ENCODE measurements at places on chromosomes 11 and 22.

DNA sequence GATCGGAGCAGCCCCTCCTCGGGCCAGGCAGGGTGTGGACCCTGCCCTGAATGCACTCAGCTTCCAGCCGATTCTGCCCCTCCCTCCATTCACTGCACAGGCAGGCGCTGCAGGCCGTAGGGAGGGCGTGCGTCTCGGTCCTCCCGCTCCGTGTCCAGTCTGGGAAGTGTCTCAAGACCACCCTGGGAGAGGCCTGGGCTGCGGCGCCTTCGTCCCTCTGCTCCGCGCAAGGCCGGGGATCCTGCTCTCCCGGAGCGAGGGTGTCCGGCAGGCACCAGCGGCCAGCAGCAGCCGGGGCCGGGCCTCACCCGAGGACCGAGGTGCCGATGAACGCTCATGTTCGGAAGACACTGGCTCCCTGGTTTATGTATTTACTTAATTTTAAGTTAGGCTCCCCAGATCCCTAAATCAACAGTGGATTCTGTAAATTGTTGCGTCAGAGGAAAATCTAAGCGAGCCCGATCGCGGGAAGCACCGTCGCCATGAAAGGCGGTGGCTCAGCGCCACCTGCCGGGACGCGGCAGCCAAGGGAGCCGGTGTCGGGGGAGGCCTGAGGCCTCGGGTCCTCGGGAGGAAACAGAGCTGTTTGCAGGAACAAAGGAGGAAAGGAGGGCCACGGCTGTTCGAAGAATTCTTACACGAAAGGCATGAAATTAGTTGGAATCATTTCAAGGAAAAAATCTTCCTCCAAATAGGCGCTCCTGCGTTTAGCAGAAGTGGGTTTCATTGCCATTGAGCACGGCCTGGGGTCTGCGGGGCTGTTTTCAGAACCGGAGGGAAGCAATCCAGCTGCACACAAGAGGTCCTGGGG is 195.3 kb downstream of the BRD1 start:
- peak; percentile 26 for DNase-seq

GRCh38 chr11:117595440-117595839 is 201.6 kb downstream of the DSCAML1 start:
- DNase-seq, result no peak

DNA sequence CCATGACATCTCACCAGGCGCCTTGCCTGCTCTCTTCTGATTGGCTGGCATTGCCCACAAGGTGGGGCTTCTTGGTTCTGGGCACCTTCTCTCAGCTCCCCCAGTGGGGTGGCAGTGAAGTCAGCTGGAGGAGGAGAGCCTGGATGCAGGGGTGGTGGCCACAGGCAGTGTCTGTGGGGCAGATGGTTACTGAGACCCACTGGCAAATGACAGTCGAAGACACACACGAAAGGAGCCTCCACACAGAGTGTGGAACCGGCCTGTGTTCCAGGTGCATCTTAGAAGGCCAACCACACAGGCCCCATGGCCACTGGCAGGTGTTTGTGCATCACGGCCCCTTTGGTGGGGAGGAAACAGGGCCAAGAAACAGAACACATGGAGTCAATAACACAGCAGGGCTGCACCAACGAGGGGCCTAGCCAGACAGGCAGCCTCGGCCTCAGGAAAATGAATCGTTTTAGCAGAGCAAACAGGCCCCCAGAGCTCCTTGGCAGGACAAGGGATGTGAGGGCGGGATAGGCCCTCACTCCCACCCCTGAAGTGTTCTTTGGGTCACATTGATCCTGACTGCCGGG is 683.4 kb downstream of the TBC1D22A start:
- no peak for DNase-seq

DNA sequence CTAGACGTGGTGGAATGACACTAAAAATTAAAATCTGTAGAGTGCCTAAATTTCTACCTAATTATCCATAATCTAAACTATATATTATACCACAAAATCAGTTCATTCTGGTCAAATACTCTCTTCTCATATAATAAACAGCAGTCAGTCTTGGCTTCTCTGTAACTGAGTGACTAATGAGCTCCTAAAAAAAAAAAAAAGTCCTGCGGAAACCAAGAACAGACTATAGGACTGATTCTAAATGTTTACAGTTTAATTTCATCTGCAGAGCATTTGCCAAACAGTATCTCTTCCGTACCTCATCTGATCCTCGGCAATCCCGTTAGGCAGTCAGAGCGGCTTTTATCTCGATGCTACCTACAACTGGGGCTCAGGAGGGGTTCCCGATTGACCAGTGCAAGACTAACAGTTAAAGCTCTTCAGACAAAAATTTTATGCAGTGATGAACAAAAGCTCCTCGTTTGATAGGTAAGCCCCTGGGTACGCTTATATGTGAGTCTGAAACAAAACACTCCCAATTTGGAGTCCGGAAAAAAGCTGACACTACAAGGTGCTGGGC is 686 bp downstream of the KIF18A start:
- peak; percentile 11 for DNase-seq

- no peak for DNase-seq
Observed at GRCh38 chr11:113248702-113249490, 65.5 kb upstream of the TTC12 start.

GRCh38 chr11:109884501-109884900 is 208.7 kb upstream of the ZC3H12C start:
- no peak for DNase-seq

DNA sequence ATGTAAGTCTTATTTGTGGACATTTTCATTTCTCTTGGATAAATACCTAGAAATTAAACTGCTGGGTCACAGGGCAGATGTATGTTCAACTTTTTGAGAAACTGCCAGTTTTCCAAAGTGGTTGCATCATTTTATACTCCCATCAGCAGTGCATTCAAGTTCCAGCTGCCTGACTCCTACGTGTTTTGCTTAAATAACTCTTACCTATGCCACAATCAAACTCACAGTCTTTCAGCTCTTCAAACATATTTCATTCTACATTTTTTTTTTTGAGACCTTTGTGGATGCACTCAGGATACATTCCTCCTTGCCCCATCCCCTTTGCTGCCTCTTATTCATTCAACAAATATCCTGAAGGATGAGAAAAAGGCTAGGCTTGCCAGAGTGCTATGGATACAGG is 9.2 kb downstream of the TCF20 start:
- no peak for DNase-seq

DNA sequence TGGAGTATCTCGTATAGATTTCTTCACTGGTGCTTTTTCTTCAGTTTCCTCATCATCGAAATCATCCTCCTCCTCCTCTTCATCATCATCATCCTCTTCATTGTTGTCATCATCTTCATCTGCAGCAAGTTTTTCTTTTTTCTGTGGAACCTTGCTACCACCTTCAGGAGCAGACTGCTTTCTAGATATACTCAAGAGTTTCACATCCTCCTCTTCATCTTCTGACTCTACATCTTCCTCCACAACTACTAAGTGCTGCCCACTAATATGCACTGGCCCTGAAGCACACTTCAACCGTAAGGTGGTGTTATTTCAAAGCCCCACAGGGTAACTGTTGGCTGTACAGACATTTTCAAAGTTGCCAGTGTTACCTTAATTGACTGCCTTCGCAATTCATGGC is 17.1 kb downstream of the OR2AT4 start:
- DNase-seq, result no peak

DNA sequence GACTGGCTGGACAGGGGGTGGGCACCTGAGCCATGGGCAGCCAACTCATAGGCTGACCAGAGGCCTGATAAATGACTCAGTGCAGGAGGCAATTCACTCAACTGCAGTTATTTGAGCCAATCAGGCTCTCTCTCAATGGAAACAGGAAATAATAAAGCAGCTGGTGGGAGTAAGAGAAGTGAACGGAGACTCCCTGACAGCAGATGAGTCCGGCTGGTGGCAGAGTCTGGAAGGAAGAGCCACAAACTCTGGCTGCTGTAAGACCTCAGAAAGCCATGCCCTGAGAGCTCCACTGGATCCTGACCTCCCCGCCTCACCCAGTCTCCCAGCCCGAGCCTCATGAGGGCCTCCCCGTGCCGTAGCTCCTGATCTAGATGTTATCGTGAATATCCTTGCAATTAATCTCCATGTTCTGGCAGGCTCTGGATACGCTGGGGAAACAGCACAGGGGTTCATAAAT is 69.8 kb downstream of the TRIM29 start:
- no peak for DNase-seq

- DNase-seq, result no peak
Observed at GRCh38 chr22:37273846-37274225, 8.5 kb upstream of the CYTH4 start.

DNA sequence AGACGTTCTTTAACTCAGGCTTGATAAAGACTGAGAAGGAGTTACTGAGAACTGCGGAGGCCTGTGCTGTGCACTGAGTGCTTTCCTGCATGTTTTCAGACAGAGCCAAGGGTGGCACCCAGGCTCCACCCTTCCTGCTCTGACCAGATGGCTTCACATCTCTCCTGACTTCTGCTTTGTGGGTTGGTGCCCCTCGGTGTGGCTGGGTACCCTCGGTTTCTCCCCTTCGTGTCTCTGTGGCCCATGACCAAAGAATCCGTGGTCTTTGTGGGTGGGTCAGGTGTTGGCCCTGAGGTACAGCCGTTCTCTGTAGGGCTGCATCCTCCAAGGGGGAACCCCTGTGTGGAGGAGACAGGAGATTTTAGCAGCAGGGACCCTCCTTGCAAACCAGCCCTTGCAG is 34.3 kb downstream of the GRIK4 start:
- DNase-seq, result no peak

DNA sequence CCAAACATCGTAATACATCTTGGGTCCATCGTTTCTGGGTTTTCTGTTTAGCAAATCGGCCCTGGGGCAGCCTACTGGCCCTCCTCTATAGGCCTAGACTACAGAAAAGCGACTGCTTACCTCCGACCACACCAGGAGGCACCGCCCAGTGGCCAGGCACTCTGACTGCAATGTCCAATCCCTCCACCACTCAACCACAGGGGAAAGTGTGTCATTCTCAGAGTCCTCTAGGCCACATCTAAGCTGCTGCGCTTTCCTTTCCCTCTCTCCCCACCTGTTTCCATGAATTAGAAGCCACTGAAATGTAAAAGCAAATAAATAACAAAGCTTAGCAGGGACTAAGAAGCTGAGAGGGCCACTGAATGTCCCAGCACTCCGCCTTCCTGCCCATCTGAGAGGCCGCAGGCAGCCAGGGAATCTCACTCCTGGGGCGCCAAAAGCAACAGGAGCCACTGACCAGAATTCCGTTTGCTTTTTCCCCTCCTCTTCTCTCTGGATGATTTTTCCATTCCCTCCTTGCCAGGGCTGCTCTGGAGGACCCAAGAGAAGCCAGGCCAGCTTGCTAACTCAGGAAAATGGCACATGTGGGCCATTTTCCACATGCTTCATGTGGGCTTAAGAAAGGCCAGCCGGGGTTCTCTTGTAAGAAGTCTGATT is 50.1 kb upstream of the FLI1 start:
- DNase-seq, result no peak

GRCh38 chr11:92035488-92035887 is 189.1 kb upstream of the FAT3 start:
- DNase-seq, result no peak

- DNase-seq, result no peak
Observed at GRCh38 chr11:107430525-107430924, 27.1 kb downstream of the CWF19L2 start.

GRCh38 chr11:9092853-9093778 is 1.7 kb upstream of the SCUBE2 start:
- no peak for DNase-seq

GRCh38 chr11:7381937-7382336 is 103.4 kb upstream of the OLFML1 start:
- no peak for DNase-seq

DNA sequence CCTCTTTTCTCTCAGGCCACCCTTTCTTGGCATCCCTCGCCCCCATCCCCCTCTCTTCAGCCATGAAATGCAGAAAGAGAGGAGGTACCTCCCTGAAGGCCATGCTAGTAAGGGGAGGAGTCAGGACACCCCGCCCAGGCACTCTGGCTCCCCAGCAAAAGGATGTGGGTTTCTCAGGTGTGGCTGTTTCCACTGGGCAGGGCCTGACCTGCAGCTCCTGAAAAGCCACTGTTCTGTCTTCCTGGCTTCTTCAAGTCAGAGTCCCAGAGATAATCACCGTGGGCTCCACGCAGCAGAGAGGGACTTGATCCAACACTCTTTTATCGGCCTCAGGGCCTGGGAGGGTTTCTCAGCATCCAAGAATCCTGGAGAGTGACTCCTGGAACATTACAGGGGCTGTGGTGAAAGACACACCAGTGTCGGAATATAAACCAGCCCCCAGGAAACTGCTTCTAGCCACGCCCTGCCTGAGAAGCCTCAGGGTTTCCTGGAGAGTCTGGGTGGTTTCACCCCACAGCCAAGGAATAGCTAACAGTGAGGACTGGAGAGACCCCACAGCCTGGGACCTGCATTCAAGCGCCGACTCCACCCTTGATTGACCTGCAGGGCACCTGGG is 45.7 kb upstream of the TSPAN18 start:
- DNase-seq, result peak; percentile 74

- DNase-seq, result no peak
Observed at GRCh38 chr11:128424851-128425285, 162.5 kb downstream of the ETS1 start.

GRCh38 chr11:122085712-122086111 is 30.3 kb downstream of the BLID start:
- DNase-seq, result no peak

DNA sequence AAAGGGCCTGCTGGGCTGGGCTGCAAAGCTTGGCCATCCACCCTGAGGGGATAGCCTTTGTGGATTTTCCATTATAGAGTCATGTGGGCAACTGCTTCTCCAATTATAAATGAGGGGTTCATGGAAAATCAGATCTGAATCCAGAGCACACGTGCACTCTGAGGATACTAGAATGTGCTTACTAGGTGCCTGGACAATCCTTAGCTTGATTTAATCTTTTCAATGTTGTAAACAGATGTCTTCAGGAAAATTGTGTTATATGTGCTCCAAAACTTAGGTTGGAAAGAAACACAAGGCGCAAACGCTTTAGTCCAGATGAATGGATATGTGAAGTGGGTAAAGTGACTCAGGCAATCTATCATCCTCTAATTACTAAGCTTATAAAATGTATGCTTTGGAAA is 92.0 kb downstream of the SLC17A6 start:
- no peak for DNase-seq

- peak; percentile 34 for DNase-seq
Observed at GRCh38 chr11:1881442-1882264, 10.0 kb downstream of the PRR33 start.

DNA sequence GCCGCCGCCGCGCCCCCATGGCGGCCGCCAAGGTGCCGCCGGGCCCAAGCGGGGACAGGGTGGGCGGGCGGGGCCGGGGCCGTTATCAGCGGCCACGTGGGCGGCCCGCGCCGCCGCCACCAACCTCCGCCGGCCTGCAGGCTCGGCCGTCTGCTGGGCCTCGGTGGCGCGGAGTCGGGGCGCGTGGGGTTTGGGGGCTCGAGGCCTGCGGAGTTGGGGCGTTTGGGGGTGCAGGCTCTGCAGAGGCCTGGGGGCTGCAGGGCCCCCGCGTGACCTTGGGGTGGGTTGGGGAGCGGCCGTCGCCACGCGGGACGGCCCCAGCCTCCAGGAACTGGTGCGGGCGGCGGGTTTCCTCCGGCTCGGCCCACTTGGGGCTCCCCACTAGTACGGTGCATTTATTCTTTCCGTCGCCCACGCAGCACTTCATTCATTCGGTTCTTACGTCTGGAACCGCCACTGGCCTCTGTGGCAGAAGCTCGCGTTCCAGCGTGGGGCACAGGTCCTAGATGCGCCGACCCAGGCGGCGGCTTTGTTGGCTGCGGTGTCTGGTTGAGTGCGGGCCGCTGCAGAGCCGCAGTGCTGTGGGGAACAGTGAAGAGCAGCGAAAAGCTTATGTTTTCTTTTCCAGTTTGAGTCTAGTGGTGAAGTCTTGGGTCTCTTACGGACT is 740 bp upstream of the TRMT2A start:
- peak; percentile 29 for DNase-seq

Data from CD4-positive, alpha-beta T cell treated with Interleukin-17A for 4 hours (primary cell).